ENCODE measurements at places on chromosomes 5 and 9. TPM values are rescaled to one million over a fixed set of nuclear protein-coding genes. Genes with fewer than 3 reads are reported as not detected.

C1QTNF3 gene
- 0.60 TPM for total RNA-seq

- no peak for DNase-seq
These were observed 289.5 kb downstream of the DEPDC1B start for GRCh38 chr5:60410427-60410826.

GRCh38 chr9:88536951-88537760, 2.2 kb downstream of the NXNL2 start:
- peak; percentile 39 for DNase-seq

- no peak for DNase-seq
These were observed 22.2 kb downstream of the RALGDS start for GRCh38 chr9:133098871-133099270.

DNA sequence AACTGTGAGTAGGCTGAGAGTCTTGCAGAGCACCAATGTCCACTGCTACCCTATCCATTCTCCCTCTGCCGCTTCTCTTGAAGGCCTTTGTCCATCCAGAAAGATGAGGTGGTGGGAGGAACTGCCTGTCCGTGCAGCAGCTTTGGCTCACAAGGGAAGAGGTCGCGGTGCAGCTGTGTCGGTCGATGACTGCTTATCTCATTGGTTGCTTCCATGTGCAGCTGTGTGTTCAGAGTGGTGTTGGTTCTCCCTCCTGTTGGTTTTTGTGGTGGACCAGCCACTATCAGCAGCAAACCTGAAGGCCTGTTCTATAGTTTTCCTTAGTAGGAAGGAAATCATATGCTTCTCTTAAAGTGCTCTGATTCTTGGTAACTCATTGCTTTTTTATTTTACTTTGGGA, 40.7 kb downstream of the SPTAN1 start:
- DNase-seq: no peak

Data from Right ventricle myocardium inferior (tissue), 1 donor.